ENCODE measurements at places on chromosomes 2 and 18.

- DNase-seq, result no peak
These were observed 21.4 kb upstream of the FAM228A start for GRCh38 chr2:24153478-24153877.

DNA sequence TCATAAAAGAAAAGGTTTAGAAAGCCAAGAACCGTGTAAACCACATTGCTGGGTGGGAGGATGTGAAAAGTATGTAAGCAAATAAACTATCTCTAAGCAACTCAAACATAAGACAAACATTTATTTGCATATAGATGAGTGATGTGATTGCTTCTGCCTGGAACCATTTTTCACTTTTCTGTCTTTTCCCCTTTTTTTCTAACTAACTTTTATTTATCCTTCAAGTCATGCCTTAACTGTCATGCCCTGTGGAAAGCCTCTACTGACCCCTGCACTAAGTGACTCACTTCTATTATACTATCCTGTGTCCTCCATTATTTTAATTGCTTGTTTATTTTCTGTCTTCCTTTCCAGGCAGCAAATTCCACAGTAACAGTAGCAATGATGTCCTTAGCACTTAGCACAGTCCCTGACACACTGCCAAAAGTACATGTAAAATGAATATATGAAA is 87.5 kb upstream of the CTAGE1 start:
- DNase-seq, result no peak

DNA sequence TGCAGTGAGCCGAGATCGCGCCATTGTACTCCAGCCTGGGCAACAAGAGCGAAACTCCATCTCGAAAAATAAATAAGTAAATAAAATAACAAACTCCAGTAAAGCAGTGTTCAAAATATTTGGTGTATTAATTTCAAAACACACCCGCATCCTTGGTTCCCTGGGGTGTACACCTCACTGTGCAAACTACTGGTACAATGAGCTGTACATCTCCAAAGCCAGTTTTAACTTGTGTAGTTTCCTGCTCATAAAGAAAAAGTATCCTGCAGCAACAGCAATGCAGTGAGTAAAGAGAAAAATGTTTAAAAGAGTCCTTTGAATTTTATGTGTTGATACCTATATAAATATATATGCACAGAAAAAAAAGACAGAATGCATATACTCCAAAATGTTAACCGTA is 4.4 kb upstream of the NFE2L2 start:
- no peak for DNase-seq

- no peak for DNase-seq
These were observed 20.4 kb downstream of the PKP4 start for GRCh38 chr2:158477202-158477601.

GRCh38 chr2:167681234-167682015 is 566.0 kb downstream of the STK39 start:
- DNase-seq, result no peak

DNA sequence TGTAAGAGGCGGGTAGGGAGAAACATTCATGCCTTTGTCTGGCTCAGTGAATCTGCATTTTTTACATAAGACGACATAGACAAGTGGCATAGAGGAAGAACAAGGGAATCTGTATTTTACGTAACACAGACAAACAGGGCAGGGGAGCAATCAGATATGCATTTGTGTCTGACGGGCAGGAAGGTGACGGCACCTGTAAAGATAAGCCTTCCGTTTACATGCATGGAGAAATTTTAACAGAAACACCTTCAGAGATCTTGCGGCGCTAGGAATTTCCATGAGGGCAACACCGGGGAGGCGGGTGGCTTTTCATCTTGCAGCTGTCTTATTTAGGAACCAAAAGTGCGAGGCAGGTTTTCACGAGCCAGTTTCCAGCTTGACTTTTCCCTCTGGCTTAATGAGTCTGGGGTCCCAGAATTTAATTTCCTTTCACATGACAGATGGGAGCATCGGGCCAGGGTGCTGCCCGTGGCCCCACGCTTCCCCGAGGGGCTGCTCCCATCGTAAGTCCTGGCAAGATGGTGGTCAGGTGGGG is 42.6 kb downstream of the RTP5 start:
- no peak for DNase-seq

GRCh38 chr2:50215736-50216135 is 816.2 kb downstream of the NRXN1 start:
- no peak for DNase-seq

- DNase-seq, result no peak
These were observed 117.6 kb downstream of the FAM124B start for GRCh38 chr2:224284134-224284946.

DNA sequence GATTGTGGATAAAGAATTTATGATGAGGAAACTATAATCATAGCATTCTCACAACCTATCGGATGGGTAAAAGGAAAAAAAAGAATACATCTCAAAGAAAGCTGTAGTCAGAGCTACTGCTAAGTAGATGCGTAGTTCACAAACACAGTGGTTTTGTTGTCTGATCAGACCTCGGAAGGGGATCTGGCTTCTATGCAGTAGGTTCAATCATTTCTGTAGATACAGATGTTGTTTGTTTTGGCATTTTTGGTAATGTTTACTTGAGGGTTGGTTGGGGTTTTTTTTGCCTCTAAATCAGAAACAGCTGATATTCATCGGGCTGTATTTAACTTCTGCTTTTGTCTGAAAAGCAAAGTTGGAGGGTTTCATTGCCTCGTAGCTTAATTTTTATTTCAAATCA is 42.1 kb downstream of the NPAS2 start:
- DNase-seq, result no peak

GRCh38 chr2:40341198-40341597 is 110.7 kb downstream of the SLC8A1 start:
- no peak for DNase-seq

DNA sequence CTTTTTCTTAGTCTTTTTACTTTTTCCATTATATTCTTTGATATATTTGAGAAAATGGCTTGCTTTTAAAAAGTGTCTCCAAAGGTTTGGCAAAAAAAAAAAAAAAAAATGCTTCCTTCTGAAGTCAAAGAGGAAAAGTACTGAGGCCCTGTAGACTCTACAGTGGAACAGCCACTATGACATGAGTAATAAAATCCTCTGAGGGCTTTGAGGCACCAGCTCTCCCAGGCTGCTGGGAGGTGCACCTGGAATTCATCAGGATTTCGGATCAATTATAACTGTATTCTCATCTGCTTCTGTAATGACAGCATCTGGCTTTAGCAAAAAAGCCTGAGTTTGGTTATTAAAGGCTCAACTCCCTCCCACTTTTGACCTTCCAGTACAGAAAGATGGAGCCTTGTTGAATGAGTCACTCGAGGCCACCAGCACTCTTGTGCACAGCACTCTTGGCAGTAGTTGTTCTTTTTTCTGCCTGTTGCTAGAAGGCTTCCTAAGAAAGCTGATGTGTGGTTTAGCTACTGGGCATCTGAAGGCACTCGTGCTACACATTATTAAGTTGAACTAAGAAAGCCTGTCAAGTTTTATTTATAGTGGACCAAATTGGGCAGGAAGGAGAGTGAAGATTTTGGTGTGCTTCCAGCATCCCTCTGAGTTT is 131.3 kb downstream of the PRPF40A start:
- DNase-seq, result no peak

DNA sequence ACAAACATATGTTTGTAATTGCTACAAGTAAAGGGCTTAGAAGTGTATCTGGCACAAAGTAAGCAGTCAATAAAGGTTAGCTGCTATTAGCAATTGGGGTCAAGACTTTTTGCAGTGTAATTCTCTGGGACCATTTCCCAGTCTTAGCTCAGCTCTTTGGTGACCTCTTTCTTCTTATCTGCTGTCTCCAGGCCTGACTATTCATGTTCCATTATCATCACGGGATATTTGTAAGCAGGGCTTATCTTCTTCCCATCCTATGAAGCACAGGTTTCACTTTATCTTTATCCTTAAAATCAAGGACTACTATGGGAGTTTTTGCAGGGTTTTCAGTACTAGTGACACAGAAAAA is 131.7 kb downstream of the DOCK10 start:
- DNase-seq, result no peak

GRCh38 chr2:136962105-136962725 is 196.9 kb downstream of the THSD7B start:
- no peak for DNase-seq

DNA sequence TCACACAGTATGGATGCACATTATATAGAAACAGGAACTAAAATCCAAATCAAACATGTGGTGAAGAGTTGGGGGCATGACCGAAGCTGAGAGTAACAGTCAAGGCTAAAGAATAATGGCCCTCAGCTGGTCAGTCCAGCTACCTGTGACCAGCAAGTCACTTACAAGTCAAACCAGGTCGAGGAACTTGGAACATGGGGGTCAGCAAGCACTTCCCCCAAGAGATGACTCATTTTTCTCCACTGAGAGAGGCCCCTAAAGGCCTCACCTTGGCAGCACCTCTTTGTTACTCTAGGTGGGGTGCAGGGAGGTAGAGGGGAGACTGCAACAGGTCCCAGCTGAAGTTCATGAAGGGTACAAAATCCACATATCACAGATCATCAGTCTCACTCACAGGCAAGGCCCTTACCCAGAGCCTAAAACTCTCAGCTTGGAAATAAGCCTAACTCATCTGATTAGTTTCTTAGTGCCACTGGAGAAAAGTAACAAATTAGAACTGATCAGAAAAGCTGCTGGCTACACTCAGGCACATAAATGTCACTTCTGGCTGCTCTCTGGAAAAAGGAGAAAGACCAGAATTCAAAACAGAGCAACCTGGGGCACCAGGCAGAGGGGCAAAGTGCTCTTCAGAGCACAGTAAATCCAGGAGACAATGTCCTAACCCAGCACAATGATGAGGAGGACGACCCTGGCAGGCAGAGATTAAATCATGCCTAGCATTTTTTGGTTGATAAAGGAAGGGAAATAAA is 4.0 kb downstream of the SDC1 start:
- DNase-seq, result no peak

- DNase-seq, result no peak
These were observed 34.4 kb upstream of the SMAD7 start for GRCh38 chr18:48985161-48985560.

DNA sequence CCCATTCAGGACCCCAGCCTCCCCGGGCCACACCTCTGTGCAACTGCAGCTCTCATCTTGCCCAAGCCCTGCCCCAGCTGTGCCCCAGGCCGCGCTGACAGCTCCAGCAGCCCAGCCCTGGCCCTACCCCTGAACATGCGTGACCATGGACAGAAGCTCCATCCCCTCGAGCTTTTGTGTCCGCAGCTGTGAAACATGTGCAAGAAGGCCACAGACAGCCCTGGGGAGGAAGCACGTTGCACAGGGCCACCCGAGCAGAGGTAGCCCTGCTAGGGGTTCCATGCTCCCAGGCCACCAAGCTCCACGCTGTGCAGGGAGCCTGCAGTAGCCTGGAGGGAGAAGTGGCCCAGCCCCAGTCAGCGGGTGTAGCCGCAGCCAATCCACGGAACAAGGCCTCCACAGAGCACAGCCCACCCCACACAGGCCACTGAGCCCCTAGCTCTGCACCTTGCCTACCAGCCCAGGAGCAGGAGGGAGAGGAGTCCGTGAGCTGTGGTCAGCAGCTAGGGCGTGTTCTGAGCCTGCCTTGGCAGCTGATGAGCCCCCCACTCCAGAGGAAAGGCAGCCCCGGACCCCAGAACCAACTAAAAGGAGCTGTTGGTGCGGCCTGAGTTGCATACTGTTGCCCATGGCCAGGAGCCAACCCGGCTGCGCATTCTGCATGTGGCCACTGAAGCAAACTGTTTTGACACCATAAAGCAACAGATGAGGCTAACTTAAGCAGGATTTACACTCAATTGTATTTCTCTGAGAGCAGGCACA is 184.0 kb downstream of the SEPTIN10 start:
- no peak for DNase-seq

- DNase-seq, result no peak
These were observed 1304.4 kb upstream of the ACVR2A start for GRCh38 chr2:146540271-146540932.

GRCh38 chr2:10405448-10405847 is 42.7 kb downstream of the ODC1 start:
- DNase-seq, result no peak

GRCh38 chr2:174024524-174025270 is 59.5 kb upstream of the SP3 start:
- no peak for DNase-seq

- DNase-seq, result no peak
These were observed 12.1 kb downstream of the ACOXL start for GRCh38 chr2:110744429-110744828.

DNA sequence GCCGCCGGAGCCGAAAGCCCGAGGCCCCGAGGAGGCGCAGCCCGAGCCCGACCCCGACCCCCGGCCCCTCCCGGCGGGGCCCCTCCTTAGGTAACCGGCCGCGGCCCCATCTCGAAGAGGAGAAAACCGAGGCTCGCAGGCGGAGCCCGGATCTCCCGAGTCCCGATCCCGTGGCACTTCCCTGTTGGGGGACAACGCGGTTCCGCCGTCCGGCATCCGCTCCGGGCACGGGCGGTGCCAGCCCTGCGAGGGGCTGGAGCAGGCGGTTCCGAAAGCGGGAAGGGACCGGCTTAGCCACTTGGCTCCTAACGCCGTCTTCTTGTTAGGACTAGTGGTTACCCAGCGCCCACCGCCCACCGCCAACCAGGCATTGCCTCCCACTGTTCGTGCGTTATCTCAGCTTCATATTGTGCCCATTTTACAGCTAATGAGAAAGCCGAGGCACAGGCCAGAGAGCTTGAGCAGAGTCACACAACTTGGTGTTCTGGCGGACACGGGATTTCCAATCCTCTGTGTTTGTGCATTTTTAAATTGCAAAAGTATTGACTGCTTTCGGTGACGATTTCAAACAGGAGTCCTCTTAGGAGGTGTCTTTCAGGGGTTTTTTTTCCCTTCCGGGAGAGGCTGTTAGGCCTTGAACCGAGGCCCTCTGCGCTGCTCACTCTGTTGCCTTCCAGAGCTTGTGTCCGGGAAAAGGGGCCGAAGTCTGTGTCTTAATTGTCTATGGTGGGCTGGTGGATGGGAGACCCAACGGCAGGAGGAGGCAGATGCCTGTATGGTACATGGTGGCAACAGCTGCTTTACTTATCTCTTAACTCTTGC is 562 bp downstream of the CENPA start:
- no peak for DNase-seq

DNA sequence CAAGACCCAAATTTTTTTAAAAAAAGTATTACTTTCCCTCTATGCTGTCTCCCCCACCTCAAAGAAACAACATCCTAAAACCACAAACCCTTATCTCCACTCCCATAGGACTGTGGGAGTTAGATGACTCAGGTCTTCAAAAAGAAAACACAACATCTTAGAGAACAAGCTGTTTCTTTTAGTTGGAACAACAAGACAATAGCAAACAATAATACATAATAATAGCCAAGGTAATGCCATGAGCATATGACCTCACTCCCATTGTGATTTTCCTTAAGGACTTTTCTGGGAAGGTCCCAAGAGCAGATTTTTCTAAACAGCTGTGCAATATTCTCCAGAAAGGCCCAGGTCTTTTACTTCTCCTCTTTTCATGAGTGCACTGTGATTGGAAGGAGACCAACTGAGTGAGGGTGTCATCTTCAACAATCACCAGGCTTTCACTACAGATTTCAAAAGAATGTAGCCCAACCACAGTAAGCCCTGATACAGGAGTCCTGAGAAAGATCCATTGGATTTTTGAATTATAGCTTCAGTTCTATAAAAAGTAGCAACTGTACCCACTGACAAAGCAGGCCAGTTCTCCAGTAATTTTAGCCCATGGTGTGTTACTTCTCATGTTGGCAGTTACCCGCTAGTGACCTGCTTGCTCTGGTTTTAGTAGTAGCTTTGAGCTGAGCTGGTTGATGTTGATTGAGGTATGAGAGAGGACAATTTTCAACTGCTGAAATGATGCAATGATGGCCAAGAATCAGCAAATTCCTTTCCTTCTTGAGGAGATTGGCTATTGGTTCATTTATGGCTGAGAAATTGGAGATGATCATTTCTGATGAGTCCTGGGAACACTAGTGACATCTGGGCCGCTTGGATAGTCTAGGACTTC is 144.5 kb upstream of the TCF4 start:
- DNase-seq, result no peak

All from stimulated activated CD8-positive, alpha-beta memory T cell treated with anti-CD3 and anti-CD28 coated beads, Interleukin-4, amount 100 ng/mL, for 1 hour (primary cell).